ENCODE measurements at places on chromosomes 3 and 15. TPM values are rescaled to one million over a fixed set of nuclear protein-coding genes. Genes with fewer than 3 reads are reported as not detected.

The NANOGP8 gene
- not detected for total RNA-seq

GRCh38 chr3:60579734-60580133, 671.5 kb downstream of the FHIT start:
- no peak for DNase-seq

- no peak for DNase-seq
These were observed 118.0 kb upstream of the RAD18 start for GRCh38 chr3:9081184-9081818.

GRCh38 chr3:140545756-140546155, 132.1 kb upstream of the TRIM42 start:
- DNase-seq: no peak

GRCh38 chr3:13792512-13793371, 87.1 kb downstream of the WNT7A start:
- no peak for DNase-seq

DNA sequence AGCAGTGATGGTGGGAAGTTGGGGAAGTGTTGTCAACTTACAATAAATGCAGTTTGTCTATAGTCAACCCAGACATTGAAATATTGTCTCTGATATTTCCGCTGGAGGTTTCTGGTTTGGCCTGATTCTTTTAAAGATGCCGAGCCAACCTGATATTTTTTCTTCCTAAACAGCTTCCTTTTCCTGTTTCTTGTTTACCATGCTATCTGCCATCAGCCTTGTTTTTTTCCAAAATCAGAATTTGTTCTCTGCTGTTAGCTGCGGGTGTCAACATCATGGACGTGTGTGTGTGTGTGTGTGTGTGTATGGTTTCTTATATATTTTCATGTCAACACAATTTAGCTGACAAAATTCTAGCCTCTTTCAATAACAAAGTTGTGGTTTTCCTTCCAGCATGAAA, 41.2 kb upstream of the XCR1 start:
- DNase-seq: no peak

The TM4SF18 gene
- 12.5 TPM for total RNA-seq

- DNase-seq: no peak
These were observed 144.8 kb downstream of the ARPP21 start for GRCh38 chr3:35784169-35784568.

- no peak for DNase-seq
These were observed 69.3 kb downstream of the MESD start for GRCh38 chr15:80920271-80920699.

The CD96 gene
- total RNA-seq: not detected

DNA sequence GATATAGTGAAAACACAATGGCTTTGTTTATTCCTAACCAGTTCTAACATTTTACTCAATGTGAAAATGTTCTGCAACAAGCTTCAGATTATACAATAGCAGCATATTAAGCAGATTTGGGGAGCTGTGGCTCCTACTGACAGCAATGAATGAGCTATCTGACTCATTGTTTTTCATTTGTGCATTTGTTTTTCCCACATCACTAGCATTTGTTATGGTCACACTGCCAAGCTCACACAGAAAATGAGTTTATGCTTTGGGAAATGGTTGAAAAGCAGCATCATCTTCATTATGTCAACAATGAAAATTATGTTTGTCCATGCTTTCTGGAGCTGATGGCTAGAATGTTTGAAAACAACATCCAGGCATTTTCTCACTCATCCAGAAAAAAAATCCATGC, 53.5 kb downstream of the ZPLD1 start:
- DNase-seq: no peak
